Stimulated activated CD4-positive, alpha-beta T cell treated with anti-CD3 and anti-CD28 coated beads, Interleukin-15, amount 100 ng/mL, for 24 hours (primary cell): ENCODE measurements at places on chromosomes 4 and X.
A peak's percentile ranks its signal among the peaks of the same experiment; 100 is the strongest.

DNA sequence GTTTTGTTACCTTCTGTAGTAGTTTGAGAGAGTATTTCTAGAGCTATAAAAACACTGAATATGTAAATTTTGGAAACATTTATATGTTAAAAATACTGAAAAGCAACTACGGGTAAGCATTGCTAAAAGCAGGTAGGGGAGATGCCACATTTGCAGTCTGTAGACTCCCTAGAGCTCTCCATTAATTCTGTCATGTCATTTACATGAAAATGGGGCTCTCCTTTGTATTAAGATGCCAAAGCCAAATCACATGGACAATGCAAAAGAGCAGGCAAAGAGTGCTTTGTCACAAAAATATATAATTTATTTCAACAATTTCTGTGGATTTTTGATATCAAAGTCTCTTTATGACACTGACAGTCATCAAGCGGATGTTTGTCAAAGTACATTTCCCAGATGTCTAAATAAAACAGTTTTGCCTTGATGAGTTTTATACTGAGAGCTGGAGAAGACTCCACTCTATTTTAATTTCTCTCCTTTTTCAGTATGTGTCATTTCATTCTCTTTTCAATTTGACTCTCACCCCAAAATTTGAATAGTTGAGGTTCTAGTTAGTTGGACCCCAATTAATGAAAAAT lies 51.8 kb downstream of the LDB2 start:
- DNase-seq = no peak

DNA sequence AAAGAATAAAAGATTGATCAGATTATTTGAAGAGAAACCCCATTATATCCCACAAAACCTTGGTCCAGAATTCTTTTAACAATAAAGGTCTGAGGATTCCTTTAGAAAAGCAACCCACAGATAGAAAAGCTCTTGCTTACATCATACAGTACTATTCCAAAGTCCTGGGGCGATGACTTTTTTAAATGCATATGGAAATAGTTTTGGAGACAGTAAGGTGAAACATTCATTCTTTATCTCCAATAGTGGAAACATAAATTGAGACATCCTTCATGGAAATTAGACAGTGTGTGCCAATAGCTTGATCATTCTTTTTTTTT lies 85.7 kb upstream of the UCP1 start:
- no peak for DNase-seq

- DNase-seq = no peak
These were observed 182.8 kb downstream of the GUCY2F start for GRCh38 chrX:109299091-109299490.

DNA sequence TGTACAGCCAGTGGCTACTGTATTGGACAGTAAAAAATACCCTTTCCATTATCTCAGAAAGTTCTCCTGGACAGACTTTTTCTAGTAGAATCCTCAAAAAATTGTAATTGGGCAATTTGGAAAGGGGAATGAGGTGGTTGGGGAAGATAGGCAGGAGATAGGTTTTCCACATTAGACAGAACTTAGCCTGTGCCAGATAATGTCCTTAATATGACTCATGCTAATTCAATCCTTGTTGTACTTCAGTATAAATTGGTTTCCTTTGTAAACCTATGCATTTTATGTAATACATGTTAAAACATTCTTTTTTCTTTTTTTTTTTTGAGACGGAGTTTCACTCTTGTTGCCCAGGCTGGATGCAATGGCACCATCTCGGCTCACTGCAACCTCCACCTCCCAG lies 8.9 kb downstream of the EIF4E start:
- DNase-seq = no peak

GRCh38 chrX:57227691-57228090 lies 58.8 kb upstream of the FAAH2 start:
- peak; percentile 3 for DNase-seq

- no peak for DNase-seq
These were observed 127.0 kb downstream of the IL15 start for GRCh38 chr4:141763374-141763773.

DNA sequence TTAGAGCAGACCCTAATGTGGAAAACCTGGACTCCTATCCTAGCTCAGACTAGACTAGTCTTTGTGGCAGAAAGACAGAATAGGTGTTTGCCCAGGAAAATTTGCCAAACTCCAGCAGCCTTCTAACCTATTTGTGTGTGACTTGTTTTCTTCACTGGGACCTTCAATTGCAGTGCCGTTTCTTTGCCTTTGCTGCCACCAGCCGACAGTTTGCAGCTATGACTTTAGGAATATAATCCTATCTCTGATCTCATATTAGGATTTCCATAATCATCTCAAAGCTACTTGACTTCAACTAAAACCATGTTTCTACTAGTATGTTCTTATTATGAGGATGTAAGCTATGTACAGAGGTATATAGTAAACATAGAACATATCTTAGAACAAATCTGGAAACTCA lies 60.2 kb upstream of the PGAM4 start:
- peak; percentile 3 for DNase-seq

DNA sequence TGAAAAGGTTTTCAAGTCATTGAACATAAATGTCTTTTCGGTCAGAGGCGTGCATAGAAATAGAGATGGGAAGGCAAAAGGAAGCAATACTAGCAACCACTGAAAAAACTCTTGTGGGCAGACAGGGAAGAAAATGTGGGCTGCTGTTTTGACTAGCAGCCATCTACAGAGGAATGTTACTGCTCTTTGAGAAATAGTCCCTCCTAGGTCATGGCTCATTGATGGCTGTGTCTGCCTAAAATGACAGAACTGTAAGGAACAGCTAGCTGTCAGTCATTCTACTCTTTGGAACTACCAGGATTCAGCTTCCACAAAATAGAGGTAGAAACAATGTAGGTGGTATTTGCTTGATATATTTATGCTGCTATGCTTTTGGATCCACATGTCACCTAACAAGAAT lies 26.9 kb upstream of the TMPRSS11B start:
- DNase-seq = no peak

DNA sequence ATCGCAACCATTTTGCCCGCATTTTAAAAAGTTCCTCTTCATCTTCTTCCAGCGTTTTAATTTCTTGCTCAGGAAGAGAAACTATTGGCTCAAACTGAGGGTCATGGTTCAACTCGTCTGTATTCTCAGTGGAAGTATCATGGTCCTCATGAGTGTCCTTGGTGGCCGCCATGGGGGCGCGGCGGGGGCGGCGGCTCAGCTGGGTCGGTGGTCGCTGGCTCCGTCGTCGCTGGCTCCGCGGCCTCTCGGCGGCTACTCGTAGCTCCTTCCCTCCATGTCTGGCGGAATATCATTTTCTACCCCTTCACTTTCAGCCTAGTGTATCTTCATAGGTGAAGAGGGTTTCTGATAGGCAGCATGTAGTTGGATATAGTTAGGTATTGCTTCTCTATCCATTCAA lies 492.0 kb upstream of the MAGEB18 start:
- no peak for DNase-seq

DNA sequence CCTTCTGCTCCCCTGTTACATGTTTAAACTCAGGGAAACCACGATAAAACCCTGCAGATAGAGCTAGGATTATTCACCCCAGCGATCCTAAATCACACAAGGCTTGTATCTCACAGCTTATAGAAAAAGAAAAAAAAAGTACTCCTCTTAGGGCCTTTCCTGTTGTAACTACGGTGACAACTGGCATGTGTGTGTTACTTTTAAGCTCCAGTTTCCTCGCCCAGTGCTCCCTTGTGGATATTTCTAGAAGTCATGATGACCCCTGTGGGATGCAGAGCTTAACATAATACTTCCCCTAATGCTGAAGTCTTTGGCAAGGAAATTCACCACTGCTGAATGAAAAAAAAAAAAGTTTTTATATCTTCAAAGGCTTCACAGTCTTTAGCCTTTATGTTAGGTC lies 114.7 kb downstream of the NWD2 start:
- no peak for DNase-seq

DNA sequence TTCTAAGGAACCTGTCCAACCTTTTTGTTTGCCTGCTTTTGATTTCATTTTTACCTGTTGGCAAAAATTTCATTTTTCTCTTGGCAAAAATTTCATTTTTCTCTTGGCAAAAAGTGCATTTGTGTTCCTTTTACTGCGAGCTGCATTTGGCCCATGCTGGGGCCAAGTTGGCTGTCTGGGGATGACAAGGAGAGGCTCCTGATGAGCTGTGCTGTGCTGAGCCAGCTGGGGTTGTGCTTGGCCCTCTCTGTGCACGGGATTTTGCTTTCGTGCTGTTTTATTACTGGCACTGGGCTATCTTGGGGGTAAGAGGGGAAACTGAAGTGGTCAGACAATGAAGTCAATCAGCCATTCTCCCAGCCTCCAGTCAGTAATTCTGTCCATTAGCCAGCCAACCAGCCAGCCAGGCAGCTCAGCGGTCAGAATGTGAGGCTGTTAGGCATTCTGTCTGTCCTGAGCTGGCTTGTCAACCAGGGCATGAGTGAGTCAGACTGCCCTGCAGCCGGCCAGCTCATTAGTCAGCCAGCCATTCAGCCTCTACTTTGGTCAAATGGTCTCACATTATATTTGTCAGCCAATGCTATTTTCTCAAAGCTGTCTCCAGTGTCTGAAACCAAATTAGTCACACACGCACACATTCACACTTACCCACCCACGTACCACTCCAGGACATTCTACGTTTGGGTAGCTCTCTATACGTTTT lies 56.9 kb upstream of the PRPS1 start:
- DNase-seq = no peak

GRCh38 chrX:119981286-119982070 lies 37.9 kb upstream of the NKAP start:
- DNase-seq = peak; percentile 19

DNA sequence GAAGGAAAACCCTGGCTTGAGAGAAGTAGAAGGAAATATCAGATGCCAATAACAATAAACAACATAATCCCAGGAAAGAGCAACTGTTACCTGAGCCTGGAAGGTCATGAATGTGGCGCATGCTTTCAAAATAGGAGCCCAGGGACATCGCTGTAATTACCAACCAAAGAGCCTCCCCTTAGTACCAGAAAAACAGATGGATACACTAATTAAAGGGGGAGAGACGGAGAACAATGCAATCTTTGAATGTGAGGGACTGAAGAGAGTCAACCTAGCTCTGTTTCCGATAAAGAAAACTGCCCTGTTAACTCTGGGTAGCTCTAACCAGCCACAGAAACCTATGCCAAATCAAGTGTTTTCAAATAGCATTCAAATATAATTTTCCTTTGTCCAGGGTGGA lies 161.4 kb downstream of the ENOX2 start:
- no peak for DNase-seq

DNA sequence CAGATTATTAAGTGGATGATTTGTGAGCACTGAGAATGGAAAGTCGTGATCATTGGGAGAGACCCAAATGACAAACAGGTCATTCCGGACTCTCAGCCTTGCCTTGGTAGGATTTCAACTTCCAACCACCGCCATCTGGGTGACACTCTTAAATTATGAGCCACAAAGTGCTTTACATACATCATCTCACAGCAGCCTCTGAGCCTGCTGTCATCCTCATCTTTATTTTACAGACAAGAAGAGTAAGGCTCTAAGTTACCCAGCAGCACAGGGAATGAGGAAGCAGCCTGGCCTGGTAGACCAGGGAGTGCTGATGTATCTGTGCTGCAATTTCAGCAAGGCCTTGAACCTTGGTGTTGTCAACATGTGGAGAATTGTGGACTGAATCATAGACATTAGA lies 105.8 kb upstream of the TRIM2 start:
- no peak for DNase-seq

DNA sequence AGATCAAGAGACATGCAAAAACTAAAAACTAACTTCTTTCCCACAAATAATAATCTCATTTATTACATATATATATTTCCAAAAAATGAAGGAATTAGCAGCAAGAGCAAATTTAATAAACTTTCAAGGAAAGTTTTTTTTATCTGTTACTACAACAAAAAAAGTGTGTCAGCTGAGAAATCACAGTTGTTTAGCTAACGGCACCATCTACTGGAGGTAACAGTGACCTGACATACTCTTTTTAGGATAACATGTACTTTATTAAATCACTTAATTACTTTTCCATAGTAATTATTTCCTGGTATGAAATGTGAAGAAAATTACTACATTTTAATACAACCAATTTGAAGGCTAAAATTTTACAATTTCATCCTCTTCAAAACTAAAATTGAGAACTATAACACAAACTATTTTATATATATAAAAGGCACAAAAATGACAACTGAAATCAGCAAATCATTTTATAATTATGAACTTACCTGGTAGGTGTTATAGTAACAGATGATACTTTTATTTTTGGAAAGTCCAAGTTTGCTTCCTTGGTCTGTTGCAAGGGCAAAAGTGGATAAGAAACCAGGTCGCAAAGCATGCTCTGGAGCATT lies 9.1 kb downstream of the LAMTOR3 start:
- peak; percentile 12 for DNase-seq

DNA sequence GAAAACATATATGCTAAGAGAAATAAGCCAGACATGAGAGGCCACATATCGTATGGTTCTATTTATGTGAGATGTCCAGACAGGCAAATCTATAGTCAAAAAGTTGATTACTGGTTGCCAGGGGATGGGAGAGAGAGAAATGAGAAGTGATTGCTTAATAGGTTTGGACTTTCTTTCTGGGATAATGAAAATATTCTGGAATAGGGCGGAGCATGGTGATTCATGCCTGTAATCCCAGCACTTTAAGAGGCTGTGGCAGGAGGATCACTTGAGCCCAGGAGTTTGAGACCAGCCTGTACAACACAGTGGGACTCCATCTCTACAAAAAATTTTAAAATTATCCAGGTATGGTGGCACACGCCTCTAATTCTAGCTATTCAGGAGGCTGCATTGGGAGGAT lies 22.4 kb downstream of the RBM47 start:
- no peak for DNase-seq

GRCh38 chr4:135122457-135122856 lies 920.9 kb upstream of the PABPC4L start:
- no peak for DNase-seq
